CD4-positive, alpha-beta T cell treated with Interferon alpha-2 for 1 hour (primary cell): ENCODE measurements at places on chromosomes 13 and 19.

DNA sequence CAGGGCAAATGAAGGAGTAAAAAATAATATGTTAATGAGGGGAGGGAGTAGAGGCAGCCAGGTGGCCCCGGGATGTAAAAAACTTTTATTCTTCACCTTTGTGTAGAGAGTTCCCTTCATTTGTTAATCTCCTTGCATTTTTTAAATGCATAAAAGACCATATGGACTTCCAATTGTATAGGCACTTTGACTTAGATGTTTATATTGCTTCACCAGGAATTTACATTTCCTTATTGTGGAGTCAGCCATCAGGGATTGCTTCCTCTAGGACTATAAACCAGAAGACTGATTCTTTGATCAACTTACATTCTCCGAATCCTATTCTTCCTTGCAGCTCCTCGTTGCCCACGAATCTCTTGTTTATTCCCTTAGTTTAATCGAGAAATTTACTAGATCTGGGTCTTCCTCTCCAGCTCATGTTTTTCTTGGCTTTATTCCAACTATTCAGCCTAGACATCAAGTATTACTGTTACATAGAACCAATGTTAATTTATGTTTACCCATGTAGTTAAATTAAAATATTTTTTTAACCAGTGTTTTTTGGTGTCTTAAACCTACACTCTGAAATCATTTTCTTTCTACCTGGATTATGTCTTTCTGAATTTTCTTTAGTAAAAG is 1187.0 kb upstream of the SLC10A2 start:
- no peak for DNase-seq

- peak; percentile 89 for DNase-seq
Observed at GRCh38 chr19:36849701-36850558, 746 bp upstream of the ZNF345 start.

GRCh38 chr13:21079221-21079620 is 17.8 kb upstream of the LATS2 start:
- DNase-seq, result no peak

- DNase-seq, result no peak
Observed at GRCh38 chr13:113359571-113359970, 4.4 kb downstream of the GRTP1 start.

GRCh38 chr13:20161275-20161950 is 561 bp upstream of the GJA3 start:
- peak; percentile 67 for DNase-seq

DNA sequence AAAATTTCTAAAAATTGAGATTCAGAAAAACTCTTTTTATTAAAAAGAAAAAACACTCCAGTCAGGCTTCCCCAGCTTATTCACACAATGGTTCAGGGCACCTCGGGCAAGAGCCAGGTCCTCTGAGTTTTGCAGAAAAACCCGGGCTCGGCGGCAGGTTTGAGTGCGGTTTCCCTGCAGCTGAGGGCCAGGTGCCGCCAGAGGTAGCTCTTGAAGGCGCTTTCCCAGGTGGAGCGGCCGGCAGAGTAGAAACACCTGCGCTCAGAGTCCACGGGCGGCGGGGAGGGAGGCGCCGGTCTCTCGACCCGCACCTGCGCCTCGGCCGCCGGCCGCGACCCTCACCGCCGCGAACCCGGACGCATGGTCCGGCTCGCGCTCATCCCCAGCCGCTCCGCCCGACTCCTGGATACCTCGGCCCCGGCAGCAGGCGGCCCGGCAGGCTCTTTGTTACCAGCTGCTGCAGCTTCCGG is 444 bp downstream of the PROSER1 start:
- DNase-seq, result no peak

DNA sequence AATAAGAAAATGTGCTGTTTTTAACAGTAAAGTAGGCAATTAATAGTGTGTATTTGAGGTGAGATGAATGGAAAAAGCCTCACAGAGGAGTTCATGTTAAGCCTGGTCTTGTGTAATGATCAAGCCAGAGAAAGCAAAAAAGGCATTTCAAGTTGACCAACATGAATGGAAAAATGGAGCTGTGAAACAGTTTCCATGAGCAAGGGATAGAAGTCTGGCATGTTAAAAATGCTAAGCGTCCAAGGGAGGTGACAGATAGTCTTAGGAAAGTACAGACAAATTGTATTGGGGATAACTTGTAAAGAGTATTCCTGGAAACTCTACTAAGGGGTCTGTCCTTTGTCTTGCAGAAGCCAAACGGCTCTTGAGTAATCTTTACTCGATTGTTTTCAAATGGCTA is 506.8 kb upstream of the ATXN8OS start:
- DNase-seq, result no peak

DNA sequence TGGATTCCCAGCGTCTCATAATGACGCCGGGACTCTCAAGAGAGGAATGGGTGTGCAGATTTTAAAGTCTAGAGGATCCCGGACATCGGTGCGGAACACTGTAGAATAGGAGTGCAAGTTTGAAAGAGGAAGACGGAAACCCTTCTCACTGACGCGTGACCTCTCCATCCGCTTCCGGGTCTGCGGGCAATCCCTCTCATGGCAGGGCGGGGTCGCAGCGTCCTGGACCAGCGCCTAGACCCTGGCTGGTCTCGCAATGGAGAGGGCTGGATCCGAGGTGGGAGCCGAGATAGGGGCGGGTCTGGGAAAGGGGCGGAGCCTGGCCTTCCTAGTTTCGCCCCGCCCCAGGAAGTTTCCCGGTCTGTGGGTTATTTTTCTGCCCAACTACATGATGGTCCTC is 4.6 kb upstream of the ZNF845 start:
- no peak for DNase-seq

DNA sequence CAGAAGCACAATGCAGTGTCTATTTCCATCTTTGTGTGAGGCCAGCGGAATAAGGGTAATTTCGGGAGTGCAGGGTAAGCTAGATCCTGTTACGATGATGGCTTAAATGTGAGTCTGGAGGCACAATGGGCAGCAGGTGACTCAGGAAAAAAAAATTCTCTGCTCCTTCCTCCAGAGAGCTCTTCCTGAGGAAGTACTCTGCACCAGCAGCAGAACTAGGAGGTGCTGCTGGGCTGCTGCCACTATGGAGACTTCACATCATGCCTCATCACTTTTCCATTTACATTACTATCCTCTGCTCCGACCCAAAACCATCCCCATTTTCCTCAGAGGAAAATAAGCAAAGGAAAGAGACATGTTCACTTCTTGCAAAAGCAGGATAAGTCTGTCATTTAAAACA is 282.0 kb downstream of the DNAJC15 start:
- DNase-seq, result no peak
